ENCODE measurements at places on chromosomes 6 and 20.

GRCh38 chr6:73614802-73615201, 39.0 kb downstream of the SLC17A5 start:
- DNase-seq, result no peak

DNA sequence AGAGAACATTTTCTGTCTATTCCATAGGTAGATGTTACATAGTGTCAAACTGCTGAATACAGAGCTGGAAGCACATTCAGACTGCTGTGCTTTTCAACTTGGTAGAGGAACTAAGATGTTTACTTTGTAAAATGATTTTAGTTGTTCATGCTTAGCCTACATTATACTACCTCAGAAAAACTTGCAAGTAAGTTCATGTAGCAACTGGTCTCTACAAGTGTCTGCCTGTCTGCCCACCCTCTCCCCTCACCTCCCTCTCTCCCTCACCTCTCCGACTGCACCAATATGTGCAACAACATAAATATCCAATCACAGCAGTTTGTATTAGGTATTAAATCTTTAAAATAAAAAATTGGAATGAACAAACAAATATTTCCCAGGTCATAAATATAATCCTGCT, 25.3 kb downstream of the ELOVL4 start:
- DNase-seq, result no peak

DNA sequence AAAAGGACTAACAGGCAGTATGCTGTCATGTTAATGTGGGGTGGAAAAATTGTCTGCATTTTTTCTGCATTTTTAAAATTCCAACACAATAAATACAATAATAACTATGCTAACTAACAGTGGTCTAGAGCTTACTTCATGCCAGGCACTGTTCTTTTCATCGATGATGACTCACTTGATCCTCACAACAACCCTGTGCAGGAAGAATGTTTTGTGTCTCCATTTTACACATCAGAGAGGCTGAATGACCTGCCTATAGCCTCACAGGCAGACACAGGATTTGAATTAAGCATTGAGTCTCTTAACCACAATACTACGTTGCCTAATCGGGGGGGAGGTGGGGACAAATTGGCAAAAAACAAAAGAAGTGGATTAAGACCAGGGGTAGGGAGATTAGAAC, 26.9 kb upstream of the FANCE start:
- no peak for DNase-seq

DNA sequence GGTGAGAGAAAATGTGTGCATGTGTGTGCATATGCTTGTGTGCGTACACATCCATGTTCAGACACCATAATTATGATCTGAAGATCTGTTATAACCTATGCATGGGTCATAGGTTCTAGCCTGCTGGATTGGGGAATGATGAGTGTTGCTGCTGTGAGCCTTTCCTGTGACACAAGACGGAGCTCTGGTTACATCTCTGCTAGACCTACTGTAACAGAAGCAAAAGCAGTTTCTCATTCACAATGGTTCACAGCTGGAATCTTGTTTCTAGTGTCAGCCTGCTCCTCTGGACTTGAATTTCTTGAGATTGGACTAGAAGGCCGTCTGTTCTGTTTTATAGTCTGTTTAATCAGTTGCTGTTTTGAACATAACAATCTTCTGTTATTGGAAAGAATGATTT, 40.1 kb downstream of the DEFB114 start:
- no peak for DNase-seq

GRCh38 chr6:155177363-155177961, 86.4 kb upstream of the CLDN20 start:
- DNase-seq, result no peak

- no peak for DNase-seq
Observed at GRCh38 chr6:169691260-169691659, 10.6 kb downstream of the WDR27 start.
